ENCODE measurements at places on chromosomes 5 and 9.

- DNase-seq, result no peak
Observed at GRCh38 chr9:131411719-131412681, 18.1 kb downstream of the PRRC2B start.

DNA sequence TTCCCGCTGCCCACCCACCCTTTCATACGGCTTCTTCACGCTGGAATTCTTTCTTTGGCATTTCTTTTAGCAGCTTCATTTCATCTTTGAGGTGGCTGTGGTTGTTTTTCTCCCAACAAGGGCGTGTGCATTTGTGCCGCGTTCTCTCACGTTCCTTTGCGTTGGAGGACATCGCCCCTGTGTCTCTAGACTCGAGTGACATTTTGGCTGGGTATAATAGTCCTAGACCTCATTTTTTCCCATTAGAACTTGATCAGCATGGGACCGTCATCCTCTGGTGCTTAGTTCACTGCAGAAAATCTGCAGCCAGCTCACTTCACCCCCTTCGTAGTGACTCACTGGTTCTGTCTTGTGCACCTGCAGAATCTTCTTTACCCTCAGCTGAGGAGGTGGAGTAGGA is 29.5 kb downstream of the KCNT1 start:
- DNase-seq, result no peak

DNA sequence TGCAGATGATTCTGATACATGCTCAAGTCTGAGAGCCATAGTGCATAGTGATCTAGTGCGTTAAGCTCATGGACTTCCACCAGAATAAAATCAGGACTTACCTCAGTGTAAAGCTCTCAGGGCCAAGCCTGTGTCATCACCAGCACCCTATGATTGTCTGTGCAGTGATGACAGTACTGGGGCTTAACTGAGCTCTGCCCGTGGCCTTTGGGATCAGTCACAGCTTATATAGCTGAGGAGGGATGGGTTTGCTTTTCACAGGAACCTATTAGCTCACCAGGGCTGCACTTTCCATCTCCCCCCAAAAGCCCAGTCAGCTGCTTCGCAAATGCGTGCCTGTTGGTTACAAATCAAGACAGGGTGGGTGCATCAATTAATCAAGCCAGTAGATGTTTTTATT is 246.9 kb downstream of the NR3C1 start:
- DNase-seq, result no peak

DNA sequence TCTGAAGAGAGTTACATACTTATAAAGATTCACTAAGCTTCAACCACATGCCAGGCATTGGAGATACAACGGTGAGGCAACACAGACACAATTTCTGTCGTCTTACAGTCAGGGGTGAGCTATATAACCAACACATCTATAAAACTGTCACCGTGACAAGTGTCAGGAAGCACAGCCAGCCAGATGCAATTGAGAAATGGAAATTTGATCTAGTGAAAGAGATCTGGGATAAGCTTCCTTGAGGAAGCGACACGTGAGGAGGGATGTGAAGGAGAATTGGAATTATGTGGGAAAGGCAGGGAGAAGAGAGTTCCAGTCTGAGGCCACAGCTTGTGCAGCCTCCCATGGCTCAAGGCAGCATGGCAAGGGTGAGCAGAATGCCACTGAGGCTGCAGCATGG is 50.9 kb upstream of the ZNF354B start:
- DNase-seq, result no peak

GRCh38 chr5:57831090-57831489 is 348.5 kb upstream of the ACTBL2 start:
- no peak for DNase-seq

- DNase-seq, result no peak
Observed at GRCh38 chr9:115357821-115358220, 239.9 kb upstream of the TNC start.

DNA sequence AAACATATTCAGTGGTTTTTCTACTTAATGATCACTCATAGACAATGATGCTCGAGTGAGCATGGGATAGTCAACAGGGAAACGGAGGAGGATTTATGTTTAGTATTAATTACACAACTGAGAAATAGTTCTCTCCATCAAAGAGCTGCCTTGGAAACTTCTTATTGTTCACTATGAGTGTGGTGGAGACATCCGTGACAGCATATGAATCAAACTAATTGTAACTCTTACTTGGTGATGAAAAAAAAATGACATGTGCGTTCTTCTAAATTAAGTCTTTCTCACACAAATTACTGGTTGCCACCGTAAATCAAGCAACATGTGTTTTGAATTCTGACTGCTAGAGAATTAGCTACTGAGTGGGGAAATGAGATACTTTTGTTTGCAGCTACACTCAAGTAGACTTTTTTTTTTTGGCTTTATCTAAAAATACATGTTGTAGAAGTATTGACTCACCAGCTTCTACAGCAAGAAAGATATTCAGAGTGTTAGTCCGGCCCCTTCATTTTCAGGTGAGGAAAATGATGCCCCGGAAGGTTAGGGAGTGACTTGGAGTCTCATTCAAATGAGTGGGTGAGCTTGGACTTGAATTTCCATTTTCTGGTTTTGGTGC is 179.4 kb downstream of the CFAP90 start:
- no peak for DNase-seq
